ENCODE measurements at places on chromosomes 6 and 20. TPM values are rescaled to one million over a fixed set of nuclear protein-coding genes. Genes with fewer than 3 reads are reported as not detected.

DNA sequence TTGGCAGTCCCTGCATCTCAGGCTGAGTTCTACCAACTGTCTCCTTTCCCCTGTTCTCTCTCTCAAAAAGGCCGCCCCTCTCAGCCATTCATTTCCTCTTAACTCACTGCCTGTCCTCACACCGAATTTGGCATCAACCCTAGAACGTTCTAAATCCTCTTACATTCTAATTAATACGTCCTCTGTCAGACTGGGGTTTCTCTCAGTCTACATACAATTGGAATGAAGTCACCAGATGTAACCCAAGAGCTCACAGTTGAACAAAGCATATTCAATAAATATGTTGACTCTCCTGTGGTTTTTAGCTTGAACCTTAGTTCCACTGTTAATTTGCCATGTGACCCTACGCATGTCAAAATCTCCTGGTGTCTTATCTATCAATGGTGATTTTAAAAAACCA is 269.6 kb downstream of the CLIC5 start:
- DNase-seq, result no peak

Gene BYSL
- total RNA-seq, result 36.2 TPM

DNA sequence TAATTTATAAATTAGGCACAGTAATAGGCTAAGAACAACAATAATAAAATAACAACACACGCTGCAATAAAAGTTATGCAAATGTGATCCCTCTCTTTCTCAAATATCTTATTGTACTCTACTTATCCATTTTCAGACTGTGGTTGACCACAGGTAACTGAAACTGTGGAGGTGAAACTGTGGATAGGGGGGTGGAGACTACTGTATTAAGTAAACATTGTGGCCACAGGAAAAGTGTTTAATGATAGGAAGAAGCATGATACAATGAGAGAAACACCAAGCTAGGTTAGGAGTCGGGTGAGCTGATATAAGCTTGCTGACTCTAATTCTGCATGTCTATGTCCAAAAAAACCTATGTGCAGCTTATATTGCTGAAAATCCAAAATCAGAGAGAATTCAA is 23.0 kb downstream of the NHLRC1 start:
- no peak for DNase-seq

- DNase-seq, result no peak
These were observed 19.0 kb downstream of the OR2H2 start for GRCh38 chr6:29603930-29604329.

DNA sequence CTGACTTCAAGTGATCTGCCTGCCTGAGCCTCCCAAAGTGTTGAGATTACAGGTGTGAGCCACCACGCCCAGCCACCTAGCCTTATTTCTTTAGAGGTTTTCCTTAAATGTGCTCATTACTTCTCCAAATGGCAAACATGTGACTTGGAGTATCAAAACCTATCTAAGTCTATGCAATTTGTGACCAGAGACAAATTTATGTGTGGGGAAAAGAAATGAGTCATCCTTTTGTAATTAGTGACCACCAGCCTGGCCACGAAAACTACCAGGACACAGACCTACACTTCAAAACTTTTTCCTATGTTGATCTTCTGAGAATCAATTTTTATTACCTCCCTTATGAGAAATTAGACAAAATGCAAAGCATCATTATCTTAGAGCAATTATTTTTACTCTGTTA is 64.6 kb upstream of the OGFRL1 start:
- no peak for DNase-seq

Gene MEP1A
- total RNA-seq, result not detected

- no peak for DNase-seq
These were observed 22.0 kb upstream of the SRC start for GRCh38 chr20:37323985-37324384.

- no peak for DNase-seq
These were observed 1295.1 kb downstream of the EPHA7 start for GRCh38 chr6:92124200-92124651.

- DNase-seq, result no peak
These were observed 18.4 kb downstream of the TRAM2 start for GRCh38 chr6:52558266-52559000.

DNA sequence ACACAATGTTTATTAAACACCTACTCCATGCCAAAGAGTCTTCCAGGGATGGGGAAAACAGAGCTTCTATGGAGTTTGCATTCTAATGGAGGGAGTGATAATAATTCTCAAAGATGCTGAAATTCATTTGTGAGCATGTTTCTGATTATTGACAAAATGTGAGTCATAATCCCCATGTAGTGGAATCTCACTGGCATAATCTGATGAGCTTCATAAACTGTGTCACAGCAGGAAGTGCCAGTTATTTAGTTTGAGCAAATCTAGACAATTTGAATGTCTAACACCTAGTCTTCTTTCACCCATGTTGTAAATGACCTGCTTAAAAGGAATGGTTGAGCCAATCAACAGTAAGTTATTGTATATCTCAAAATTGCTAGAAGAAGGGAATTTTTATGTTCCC is 95.1 kb downstream of the KCNQ5 start:
- DNase-seq, result no peak

Gene TDRD6
- 0.64 TPM for total RNA-seq

GRCh38 chr20:52965380-52965779 is 6.8 kb upstream of the TSHZ2 start:
- no peak for DNase-seq

- no peak for DNase-seq
These were observed 15.1 kb upstream of the EDN1 start for GRCh38 chr6:12275107-12275506.

GRCh38 chr20:59120491-59120890 is 43.1 kb upstream of the ZNF831 start:
- no peak for DNase-seq

GRCh38 chr6:29651413-29652197 is 5.3 kb upstream of the MOG start:
- no peak for DNase-seq

DNA sequence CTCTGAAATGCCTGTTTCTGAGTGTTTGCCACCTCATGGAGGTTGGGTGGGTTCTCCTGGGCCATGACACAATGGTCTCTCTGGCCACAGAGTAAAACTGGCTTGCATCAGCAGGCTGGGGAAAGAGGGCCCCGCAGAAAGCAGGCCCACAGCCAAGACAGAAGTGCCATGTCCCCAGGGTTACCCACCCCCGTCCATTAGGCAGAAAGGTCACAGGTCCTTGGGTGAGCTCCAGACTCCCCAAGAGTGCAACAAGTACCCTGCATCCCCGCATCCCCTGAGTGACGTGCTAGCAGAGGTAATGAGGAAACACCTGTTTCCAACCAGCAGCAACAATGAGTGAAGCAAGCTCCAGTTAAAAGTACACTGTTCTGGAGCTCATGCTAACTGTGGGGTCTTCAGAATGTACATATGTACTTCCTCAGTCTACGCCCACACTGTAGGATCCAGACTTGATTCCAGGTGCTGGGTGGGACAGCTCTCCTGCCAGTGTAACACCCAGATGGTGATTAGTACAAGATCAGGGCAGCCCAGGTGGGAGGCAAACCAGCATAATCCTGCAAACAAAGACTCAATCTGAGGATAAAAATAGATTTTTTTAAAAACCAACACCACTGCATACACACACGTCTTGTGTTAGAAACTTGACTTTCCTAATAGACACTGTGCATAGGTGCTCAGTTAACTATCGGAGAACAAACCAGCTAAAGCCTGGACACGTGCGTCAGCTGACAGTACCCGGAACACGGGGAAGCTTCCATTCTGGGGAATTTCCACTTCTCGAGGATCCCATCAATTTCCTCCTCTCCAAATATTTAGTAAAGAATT is 31.5 kb downstream of the RRBP1 start:
- no peak for DNase-seq

Gene CLDN20
- total RNA-seq, result not detected

DNA sequence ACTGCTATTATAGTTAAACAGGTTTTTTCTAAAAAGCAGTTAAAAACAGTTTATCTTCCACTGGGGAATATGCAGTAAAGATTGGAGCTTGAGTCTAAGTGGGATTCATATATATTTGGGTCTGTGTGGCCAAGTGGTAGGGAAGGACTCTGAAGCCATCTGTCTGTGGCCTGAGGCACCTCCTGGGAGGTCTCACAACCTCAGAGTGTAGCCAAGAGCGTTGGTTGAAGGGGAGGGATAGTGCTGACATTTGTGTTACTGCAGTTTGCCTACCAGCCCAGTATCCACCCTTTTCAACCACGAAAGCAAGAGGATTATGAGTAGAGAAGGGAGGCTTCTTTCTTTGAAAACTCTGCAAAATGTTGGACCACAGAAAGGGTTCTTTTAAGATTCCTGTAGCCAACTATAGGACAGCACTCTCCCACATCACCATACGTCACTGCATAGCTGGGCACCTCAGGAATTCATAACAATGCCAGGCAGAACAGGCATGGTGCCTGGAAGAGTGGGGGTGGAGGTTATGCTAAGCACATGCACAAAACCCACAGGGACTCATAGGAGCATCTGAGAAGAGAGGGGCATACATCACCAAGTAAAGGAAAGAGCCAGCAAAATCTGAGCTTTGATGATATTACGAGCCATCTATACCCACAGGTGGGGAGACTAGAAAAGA is 90.5 kb upstream of the HEY2 start:
- DNase-seq, result peak; percentile 34

GRCh38 chr20:34066476-34067090 is 45.5 kb downstream of the EIF2S2 start:
- DNase-seq, result no peak

- DNase-seq, result no peak
These were observed 44.4 kb upstream of the SHLD1 start for GRCh38 chr20:5705827-5706226.

DNA sequence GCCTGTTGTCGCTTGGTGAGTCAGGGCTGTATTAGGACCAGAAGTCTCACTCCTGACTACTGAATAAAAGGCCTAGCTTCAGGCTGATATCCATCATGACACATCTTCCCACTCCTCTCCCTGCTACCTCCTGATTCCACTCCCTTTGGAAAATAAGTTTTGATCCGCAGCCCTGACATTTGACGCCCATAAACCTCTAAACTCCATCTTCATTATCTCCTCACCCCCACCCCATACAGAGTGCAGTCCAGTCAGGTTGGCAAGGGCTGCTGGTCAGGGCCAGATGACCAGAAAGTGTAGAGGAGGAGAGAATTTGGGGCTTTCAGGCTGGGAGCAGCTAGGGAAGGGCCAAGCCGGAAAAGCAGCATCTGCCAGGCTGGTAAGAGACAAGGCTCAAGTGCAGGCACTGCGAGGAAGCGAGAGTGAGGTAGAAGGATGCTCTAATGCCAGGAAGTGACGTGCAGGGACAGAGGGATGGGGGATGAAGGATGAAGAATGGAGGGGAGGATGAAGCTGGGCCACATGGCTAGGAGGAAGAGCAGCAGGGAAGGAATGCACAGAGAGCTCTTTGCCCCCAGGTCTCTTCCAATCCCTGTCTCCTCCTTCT is 1.2 kb downstream of the GGT7 start:
- no peak for DNase-seq

- DNase-seq, result no peak
These were observed 1276.8 kb upstream of the ADGRB3 start for GRCh38 chr6:67358241-67358640.

- no peak for DNase-seq
These were observed 384.4 kb upstream of the RNF217 start for GRCh38 chr6:124577734-124578281.

DNA sequence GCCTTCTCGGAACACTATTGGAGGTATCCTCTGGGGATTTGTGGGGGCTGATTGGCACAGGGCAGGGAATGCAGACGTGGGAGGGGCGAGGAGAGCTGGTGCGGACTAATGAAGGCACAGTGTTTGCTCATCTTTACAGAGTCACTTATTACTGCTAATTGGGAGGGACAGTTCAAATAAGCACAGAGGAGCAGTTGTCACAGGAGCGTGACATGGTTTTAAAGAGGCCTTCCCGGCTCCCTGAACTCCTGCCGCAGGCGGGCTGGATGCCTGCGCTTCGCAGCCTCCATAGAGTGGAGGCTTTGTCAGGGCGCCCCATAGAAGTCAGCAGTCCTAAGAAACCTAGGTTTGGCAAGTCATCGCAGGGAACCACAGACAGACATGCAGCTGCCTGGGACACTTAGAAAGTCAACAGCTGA is 149.6 kb downstream of the LINC00237 start:
- DNase-seq, result peak; percentile 30

- peak; percentile 2 for DNase-seq
These were observed 126.8 kb downstream of the GRM4 start for GRCh38 chr6:34018961-34019606.

DNA sequence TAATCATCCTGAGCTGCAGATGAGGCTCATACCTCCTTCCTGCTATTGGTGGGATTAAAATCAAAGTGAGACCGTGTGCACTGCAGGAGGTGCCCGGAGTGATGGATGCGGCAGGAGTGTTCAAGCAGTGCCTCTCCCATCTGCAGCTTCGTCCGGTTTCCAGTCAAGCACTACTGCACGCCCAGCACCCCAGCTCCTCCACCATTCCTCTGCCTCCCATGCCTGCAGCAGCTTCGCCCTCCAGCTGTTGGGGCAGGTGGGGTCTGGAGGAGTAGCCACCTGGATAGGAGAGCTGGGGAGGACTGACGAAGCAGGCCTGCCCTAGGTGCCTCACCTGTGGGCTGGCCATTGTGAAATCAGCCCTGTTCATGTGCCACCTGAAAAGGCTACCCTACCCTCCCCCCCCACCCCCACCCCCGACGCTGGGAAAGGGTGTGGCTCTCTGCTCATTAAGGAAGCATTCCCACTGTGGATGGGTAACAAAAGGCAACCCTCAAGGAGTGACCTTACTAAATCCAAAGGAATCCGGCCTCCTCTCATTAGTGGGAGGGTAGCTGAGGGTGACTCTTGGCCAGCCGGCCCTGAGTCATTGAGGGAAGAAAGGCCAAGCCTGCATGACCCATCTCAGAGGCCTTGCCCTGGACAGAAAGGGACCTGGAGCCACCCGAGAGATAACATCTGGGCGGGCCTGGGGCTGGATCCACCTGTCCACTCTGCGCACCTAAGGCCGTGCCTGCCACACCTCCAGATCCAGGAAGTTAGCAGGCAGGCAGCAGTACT is 115.9 kb upstream of the ARMC2 start:
- no peak for DNase-seq

DNA sequence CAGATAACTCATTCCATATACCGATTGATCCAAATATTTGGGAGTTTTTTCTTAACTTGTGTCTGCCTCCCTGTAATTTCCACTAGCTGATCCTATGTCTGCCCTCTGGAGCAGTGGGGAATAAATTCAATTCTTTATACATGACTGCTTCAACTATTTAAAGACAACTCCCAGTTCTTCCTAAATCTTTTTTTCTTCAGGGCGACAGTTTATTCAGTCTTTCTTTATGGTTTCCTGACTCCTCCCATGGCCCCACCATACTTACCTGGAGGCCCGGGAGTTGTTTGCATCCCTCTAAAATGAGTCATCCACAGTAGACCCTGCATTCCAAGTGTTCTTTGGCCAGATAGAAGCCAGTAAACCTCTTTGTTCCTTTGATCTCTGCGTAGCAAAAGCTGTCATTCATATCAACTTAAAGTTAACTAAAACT is 73.6 kb downstream of the LCA5 start:
- no peak for DNase-seq

- no peak for DNase-seq
These were observed 174.0 kb upstream of the MAN1A1 start for GRCh38 chr6:119523556-119523955.

Gene OPN5
- total RNA-seq, result not detected

Gene TRERF1
- total RNA-seq, result 12.8 TPM

Gene PDYN
- total RNA-seq, result not detected

- no peak for DNase-seq
These were observed 172.2 kb upstream of the HEY2 start for GRCh38 chr6:125577124-125577662.

Gene HAO1
- total RNA-seq, result not detected

Gene ADGRB3
- total RNA-seq, result 7.3 TPM

All from glutamatergic neuron (in vitro differentiated cells).